ENCODE measurements at places on chromosomes 7 and 10.

DNA sequence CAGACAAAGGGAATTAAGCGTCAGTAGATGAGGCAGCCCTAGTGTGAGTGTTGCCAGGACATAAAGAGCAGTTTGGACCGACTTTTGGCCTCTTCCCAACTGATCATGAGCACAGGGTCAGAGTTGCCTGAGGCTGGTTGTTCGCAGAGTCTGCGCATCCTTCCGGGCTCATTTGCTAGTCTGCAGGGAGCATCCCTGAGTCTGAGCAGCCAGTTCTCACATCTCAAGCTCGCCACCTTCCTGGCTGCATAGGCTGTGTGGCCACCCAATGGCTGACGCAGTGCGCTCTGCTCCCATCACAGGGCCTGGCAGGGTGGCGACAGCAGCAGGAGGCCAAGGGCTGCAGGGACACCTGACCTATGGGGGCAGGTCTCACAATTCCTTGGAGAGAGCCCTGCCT lies 5.0 kb downstream of the GAD2 start:
- no peak for DNase-seq

- no peak for DNase-seq
These were observed 52.0 kb downstream of the P4HA1 start for GRCh38 chr10:73044378-73045285.

GRCh38 chr7:1853986-1854865 lies 184.1 kb downstream of the ELFN1 start:
- DNase-seq, result no peak

DNA sequence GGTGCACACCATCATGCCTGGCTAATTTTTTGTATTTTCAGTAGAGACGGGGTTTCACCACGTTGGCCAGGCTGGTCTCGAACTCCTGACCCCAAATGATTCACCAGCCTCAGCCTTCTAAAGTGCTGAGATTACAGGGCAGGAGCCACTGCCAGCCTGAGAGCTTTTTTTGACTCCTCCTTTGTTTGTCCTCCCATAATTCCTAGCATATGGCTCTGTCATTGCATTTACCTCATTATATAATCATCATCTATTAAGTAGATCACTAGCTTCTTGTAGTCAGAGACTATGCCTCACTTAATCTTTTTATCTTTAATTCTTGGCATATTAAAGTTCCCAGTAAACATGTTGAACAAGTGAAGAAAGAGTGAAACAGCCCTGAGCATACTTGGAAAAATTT lies 82.1 kb downstream of the CPEB3 start:
- no peak for DNase-seq

- peak; percentile 41 for DNase-seq
These were observed 874 bp upstream of the BAMBI start for GRCh38 chr10:28676326-28676967.

GRCh38 chr7:45347804-45348203 lies 190.2 kb downstream of the RAMP3 start:
- no peak for DNase-seq

DNA sequence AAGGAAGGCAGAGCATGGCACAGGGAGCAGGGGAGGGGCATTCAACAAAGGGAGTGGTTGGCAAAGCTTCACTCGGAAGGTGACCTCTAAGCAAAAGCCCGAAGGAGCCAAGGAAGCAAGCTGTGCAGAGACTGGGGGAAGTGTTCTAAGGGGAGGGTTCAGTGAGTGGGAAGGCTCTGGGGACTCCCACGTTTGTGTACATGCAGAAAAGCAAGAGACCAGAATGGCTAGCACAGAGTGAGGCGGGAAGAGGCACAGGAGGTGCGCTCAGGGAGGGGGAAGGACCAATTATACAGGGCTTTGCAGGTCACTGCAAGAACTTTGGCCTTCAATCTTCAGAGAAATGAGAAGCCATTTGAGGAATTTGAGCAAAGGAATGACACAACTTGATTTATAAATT lies 7.4 kb downstream of the ARHGAP21 start:
- DNase-seq, result no peak

- DNase-seq, result no peak
These were observed 14.4 kb upstream of the SRRM3 start for GRCh38 chr7:76187272-76187671.

DNA sequence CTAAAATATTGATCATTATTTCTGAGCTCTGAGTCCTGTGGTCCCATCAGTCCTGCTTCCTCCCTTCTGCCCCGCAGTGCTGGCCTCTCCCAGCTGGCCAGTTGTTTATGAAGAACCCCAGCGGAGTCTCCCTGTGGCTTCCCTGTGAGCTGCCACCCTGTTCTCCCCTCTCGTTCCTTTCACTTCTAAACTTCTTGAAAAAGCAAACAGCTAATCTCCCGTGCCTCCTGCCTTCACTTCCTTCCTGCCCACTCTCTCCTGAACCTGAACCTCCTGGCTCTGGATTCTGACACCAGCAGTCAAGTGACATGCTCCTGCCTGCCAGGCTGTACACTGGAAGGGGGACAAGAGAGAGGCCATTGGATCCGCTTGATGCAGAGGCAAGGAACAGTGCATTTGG lies 63.7 kb upstream of the ZPBP start:
- DNase-seq, result peak; percentile 64

DNA sequence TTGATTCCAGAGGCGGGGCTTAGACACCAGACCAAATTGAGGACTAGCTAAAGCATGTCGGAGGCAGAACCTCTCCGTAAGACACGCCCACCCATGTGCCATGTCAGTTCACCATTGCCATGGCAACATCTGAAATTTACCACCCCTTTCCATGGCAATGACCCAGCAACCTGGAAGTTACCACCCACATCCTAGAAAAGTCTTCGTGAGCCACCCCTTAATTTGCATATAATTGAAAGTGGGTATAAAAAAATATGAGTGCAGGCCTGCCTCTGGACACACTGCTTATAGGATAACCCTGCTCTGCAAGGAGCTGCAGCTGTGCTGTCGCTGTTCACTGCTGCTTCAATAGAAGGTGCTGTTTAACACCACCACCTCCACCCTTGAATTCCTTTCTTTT lies 28.0 kb downstream of the TMEM270 start:
- DNase-seq, result peak; percentile 46

GRCh38 chr7:114086914-114087652 lies 168.3 kb upstream of the PPP1R3A start:
- DNase-seq, result peak; percentile 66

- no peak for DNase-seq
These were observed 5.5 kb downstream of the USP6NL start for GRCh38 chr10:11605807-11606408.

GRCh38 chr7:25968205-25968993 lies 183.6 kb upstream of the NFE2L3 start:
- no peak for DNase-seq

GRCh38 chr7:47514818-47515217 lies 67.1 kb downstream of the TNS3 start:
- no peak for DNase-seq

DNA sequence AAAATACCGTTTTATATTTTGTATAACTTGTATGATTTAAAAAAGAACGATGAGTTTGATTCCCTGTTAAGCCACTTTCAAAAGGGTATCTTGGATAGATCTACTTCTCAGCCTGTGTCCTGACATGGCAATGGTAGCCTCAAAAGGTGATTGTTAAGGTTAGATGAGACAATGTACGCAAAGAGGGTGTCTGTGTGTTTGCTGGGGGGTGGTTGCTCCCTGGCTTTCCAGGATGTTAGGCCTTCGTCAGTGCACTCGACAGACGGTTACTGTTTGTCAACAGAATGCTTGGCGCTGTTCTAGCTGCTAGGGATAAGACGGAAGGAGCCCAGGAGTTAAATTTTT lies 90.3 kb downstream of the NEURL1 start:
- DNase-seq, result no peak

- no peak for DNase-seq
These were observed 78.7 kb downstream of the ARHGAP22 start for GRCh38 chr10:48526011-48526821.

DNA sequence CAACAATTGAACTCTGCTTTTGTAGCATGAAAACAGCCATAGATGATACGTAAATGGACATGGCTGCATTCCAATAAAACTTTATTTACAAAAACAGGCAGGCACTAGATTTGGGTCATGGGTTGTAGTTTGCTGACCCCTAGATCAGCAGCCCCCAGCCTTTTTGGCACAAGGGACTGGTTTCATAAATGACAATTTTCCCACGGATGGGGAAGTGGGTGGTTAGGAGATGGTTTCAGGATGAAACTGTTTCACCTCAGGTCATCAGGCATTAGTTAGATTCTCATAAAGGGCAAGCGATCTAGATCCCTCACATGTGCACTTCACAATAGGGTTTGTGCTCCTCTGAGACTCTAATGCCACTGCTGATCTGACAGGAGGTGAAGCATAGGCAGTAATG lies 16.5 kb upstream of the ANK3 start:
- DNase-seq, result no peak

- DNase-seq, result no peak
These were observed 46.5 kb downstream of the SVOPL start for GRCh38 chr7:138654616-138655015.

DNA sequence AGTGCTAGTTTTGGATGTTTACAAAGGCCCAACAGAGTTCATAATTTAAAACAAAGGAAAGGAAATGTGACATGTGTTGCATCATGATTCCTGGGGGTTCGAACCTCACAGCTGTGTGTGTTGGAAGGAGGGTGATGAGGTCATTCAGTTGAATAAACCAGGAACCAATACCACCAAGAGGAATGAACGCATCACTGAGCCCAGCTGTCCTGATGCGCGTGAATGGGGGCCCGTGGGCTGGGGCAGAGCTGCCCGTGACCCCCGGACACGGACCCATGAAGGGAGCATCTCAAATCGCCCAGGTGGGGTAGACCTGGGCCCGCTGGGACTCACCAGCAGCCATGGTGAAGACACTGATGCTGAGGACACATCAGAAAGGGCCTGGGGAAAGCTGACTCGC lies 33.0 kb downstream of the BRI3 start:
- DNase-seq, result peak; percentile 8

- no peak for DNase-seq
These were observed 31.5 kb upstream of the ARID5B start for GRCh38 chr10:61869774-61870525.

Data from KBM-7 (cell line).